Cerebellar nuclear complex (tissue), 1 donor: ENCODE measurements at places on chromosomes 7 and 10.

GRCh38 chr7:139479620-139480019, 3.9 kb downstream of the KLRG2 start:
- DNase-seq = no peak

DNA sequence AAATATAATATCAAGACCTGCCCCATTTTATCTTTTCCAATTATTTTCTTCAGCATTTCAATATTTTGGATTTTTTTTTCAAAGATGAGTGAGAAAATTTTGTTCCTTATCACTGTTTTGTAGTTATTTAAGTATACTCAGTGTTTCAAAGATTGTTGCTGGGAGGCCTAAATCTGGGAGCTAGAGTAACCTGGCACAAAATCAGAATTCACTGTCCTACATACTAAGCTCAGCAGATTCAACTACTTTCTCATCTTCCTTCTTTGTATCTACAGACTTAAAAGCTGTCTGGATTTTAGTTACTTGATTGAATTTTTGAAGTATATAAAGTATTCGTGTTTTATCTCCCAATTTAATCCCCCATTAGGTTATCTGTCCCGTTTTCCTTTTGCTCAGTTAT, 85.9 kb downstream of the TAX1BP1 start:
- DNase-seq = no peak

- DNase-seq = no peak
These were observed 104.3 kb downstream of the TYW1 start for GRCh38 chr7:67100956-67101361.

DNA sequence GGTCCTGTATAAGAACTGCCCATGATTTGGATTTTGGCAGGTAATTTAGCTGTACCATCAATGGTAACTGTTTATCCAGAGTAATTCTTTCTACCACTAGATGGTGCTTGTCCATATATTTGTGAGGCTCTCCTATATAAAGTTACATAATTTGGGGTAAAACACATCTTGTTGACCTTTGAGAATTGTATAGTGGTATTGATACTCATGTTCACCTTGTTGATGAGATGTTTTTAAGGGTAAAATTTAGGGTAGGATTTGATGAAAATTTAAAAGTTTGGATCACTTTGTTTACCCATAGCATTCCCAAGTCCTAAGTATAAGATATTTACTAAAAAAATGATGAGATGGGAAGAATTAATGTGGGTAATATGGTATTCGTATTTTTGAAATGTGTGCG, 31.6 kb downstream of the ST7 start:
- no peak for DNase-seq

DNA sequence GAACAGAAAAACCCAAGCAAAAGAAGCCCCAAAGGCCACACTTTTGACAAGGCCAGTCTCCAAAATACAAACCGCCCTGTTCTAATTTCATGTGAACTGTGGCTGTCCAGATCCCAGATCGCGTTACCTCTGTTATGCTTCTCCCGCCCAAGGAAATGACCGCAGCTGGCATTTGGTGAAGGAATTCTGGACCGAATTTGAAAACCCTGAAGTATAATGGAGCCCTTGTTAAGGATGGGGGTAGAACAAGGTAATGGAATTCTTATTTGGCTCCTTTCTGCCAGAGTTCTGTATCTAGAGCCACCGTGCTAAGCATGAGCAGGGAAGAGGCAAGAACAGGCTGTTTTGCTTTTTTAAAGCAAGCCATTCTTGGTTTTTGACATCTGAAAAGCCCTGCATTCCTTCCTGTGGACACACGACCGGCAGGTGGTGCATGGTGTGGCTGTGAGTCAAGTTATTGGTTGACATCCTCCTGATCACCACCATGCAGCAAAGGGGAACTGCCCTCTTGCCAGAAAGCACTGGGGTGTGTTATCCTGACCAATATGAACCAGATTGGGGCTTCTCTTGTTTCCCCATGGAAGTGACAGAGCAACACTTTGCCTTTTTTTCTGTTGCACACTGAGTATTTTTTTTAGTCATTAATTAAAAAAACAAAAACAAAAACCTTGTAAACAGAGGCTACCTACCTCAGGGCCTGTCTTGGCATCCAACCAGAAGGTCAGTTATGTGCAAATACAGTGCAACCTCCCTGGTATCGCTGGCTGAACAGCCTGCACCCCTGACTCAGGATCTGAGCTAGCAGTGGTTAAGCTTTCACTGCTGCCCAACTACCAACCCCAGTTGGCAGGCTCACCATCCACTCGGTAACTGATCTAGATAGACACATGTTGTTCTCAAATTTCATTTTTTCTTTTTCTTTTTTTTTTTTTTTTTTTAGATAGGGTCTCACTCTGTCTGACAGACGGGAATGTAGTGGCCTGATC, 14.2 kb downstream of the UCMA start:
- DNase-seq = no peak

DNA sequence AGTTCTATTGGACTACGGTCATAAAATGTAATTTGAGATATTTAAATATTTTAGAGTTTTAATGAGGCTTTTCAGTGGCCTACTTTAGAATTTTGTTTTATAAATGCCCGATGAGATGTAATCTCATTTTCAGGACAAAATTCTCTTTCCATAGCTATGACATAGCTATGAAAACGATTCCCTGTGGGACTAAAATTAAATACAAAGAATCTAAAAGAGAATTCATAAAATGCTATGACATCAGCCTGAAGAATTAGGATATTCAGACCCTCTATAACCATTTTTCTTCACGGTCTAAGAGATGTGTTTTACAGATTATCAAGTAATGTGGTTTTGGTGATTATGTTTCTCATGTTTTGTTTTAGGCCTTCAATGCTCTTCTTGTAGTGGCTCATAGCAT, 48.2 kb upstream of the ODAD2 start:
- DNase-seq = no peak

DNA sequence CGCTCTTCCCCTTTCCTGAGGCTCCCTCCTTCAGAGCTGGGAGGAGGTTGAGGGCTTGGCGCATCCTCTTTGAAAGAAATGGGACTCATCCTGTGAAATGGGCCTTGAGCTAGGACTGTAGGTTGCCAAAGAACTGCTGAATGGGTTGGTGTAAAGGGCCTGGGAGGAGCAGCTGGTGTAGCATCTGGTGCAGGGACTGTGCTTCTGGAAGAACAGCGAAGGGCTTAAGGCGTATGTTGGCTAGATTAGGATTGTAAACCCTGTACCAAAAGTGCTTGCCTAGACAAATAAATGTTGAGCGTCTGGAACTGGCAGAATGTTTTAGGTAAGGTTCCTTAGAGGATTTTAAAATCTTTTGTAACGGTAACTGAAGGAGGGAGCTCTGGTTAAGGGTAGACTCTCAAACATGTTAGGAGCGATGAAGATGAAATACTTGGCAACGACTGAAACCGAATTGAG, 563 bp downstream of the STAM start:
- no peak for DNase-seq

- no peak for DNase-seq
These were observed 128.4 kb downstream of the ABCA13 start for GRCh38 chr7:48299580-48300169.

DNA sequence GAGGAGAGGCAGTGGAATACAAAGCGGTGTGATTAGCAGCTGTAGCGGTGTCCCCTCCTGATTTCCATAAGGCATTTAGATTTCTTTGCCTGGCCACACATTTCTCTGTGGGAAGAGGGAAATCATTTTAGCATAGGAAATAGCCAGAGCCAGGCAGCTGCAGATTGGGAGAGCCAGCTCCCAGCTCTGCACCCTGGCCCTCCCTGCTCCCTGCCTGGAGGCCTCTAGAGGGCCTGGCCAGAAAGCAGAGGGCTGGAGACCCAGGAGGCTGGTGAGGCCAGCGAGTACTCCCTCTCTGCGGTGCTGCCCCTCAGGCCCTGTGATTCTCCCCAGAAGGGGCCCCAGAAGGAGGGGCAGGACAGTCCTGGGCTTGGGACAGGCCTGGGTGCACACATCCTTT, 85.7 kb downstream of the C10orf105 start:
- DNase-seq = no peak

DNA sequence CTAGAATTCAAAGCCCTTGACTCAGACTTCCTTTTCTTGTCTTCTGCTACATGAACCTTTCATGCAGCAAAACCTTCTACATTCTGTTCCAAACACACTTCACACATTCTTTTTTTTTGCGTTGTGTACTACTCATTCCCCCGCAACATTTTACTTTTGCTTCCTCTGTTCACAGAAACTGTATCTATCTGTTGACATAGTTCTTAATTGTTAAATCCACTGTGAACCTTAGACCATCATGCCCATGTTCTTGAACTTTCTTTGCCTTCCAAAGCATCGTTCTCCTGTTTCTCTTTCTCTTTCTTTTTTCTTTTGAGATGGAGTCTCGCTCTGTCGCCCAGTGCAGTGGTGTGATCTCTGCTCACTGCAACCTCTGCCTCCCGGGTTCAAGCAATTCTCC, 14.2 kb downstream of the CCSER2 start:
- no peak for DNase-seq

DNA sequence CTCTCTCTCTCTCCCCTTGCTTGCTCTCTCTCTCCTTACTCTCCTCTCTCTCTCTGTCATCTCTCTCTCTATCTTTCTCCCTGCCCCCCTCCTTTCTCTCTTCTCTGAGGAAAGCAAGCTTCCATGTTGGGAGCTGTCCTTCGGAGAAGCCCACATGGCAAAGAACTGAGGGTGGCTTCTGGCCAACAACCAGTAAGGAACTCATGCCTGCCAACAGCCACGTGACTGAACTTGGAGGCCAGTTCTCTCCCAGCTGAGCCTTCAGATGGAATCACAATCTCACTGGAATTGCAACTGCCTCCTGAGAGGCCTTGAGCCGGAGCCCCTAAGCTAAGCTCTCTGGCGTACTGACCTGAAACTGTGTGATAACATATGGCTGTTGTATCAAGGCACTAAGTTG, 12.0 kb upstream of the DHTKD1 start:
- no peak for DNase-seq

GRCh38 chr7:112789453-112789816, 758 bp downstream of the TMEM168 start:
- no peak for DNase-seq

DNA sequence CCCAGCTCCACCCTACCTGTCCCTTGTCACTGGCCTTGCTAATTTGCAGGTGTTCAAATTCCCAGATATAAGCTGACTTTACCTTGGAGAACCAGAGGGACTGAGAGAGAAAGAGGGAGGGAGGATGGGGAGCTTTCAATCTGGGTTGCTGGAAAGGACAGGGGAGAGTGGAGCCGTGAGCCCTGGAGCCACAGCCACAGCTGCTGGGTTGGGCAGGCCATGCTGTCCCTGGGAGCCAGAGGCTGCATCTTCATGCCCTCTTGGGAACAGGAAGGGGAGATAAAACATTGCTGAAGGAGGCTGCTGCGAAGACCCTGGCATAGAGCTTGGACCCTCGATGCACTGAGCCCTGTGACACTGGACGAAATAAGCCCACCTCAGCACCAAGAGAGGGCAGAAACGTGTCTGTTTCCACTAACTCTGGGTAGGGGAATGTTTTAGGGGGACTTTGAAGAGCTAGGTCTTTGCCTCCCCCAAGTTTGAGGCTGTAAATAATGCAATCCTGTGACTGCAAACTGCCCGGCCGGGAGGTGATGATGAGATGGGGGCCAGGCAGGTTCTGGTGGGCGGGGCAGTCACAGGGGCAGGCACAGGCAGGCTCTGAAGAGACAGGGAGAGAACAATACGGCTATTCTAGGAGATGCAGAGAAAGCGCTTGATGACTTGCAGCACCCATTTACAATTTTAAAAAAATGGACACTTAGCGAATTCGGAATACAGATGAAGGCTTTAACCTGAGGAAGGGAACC, 5.8 kb upstream of the JAKMIP3 start:
- DNase-seq = no peak

GRCh38 chr7:135074096-135074495, 73.8 kb upstream of the TMEM140 start:
- DNase-seq = no peak
